ENCODE measurements at places on chromosomes 16 and 17.

DNA sequence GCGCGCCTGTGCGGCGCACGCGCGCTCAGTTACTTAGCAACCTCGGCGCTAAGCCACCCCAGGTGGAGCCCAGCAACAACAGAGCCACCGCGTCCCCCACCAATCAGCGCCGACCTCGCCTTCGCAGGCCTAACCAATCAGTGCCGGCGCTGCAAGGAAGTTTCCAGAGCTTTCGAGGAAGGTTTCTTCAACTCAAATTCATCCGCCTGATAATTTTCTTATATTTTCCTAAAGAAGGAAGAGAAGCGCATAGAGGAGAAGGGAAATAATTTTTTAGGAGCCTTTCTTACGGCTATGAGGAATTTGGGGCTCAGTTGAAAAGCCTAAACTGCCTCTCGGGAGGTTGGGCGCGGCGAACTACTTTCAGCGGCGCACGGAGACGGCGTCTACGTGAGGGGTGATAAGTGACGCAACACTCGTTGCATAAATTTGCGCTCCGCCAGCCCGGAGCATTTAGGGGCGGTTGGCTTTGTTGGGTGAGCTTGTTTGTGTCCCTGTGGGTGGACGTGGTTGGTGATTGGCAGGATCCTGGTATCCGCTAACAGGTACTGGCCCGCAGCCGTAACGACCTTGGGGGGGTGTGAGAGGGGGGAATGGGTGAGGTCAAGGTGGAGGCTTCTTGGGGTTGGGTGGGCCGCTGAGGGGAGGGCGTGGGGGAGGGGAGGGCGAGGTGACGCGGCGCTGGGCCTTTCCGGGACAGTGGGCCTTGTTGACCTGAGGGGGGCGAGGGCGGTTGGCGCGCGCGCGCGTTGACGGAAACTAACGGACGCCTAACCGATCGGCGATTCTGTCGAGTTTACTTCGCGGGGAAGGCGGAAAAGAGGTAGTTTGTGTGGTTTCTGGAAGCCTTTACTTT, at the start of gene UBB:
Gene UBB, plus strand, starts transcription at position 452 of the 856 bp plus-strand sequence. CDS start 817 bp downstream, outside the sequence.
- peak; percentile 98 for DNase-seq

DNA sequence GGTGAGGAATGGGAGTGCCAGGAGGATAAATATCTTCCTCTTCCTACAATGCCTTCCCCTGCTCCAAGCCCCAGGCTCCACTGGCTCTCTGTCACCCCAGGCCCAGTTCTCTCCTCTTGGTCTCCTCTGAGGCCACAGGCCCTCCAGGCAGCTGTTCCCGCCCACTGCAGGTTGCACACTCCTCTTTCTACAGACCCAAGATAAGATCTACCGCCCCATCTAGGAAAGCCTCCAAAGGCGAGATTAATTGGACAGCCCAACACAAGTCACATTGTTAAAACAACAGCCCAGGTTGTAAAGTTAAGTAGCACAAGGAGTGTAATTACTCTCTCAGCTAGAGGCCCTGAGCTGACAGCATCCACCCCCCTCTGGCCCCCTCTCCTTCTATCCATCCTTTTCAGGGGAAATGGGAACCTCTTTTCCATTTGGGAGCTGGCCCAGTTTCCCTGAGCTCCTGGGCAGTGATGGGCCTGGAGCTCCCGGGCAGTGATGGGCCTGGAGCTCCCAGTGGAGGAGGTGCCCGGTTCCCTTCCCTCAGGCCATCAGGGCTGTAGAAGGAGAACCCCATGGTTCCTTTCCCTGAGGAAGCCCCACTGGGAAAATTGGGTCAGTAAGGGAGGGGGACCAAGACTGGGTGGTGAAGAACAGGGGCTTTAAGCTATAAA, 7.3 kb downstream of the DLX4 start:
- no peak for DNase-seq

DNA sequence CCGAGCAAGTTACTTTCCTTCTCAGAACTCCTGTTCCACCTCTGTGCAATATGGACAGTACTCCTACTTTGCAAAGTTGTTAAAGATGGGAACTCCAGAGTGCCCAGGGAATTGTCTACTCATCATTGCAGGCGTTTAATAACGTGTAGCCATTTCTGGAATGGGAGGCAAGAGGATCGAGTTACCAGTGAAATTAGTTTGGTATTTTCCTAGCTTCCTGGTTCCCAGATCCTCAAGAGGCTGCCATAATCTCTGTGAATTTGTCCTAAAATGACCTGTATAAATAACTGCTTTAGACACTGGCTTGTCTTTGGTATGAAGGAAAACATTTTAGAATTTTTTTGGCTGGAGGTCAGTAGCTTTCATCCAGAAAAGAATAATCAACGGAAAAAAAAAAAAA, 27.7 kb downstream of the WWOX start:
- no peak for DNase-seq

DNA sequence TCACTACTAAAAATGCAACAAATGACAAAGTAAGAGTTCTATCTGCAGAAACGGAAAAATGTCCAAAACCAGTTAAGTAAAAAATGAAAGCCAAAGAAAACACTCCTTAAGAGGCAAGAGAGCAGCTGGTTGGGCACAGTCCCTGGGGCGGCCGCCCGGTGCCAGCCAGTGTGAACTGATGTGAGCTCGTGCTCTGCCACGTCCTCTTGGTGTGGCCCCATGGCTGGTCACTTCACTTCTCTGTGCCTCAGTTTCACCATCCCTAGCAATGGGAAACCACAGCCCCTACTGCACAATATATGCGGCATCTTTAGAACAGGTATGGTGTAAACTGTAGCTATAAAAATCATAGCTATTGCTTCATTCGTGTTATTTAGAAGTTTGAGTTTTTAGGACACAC, 21.2 kb downstream of the USP36 start:
- no peak for DNase-seq

- no peak for DNase-seq
Measured at GRCh38 chr17:10332515-10332914, 40.3 kb downstream of the MYH13 start.

GRCh38 chr17:76845541-76846017, 22.6 kb upstream of the MGAT5B start:
- DNase-seq = no peak

- DNase-seq = no peak
Measured at GRCh38 chr17:5429191-5429887, 9.4 kb downstream of the RPAIN start.

DNA sequence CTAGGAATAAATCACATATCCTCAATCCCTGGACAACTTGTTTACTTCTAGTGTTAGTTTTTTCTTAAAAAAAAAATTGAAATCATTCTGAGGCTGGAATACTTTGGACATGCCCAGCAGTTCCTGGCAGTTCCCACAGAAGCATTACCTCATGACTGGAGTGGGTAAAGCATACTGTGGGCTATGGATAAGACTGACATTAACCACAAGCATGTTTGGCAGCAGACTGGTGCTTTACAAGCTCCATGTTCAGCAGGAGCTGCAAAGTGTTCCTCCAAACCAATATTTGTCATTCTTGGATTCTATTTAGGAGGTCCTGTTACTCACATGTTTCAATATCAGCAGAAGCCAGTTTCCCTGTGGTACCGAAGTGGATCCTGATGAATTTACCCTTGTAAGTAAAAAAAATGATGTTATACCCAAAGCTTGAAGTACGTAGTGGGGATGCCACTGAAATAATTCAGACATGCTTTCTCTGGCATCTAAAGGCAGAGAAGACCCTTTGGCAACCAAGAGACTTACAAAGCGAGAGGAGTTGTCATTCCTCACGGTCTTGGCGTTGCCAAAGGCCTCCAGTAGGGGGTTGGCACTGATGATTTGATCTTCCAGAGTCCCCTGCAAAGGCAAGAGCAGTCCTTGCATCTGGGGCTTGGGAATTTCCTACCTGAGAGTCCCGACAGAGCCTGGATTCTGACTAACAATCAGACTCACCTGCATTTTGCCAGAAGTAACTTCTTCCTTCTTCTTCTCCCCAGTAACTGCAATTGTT, 4.9 kb downstream of the MYH1 start:
- no peak for DNase-seq

- DNase-seq = no peak
Measured at GRCh38 chr17:10380631-10381408, 8.0 kb upstream of the MYH13 start.

DNA sequence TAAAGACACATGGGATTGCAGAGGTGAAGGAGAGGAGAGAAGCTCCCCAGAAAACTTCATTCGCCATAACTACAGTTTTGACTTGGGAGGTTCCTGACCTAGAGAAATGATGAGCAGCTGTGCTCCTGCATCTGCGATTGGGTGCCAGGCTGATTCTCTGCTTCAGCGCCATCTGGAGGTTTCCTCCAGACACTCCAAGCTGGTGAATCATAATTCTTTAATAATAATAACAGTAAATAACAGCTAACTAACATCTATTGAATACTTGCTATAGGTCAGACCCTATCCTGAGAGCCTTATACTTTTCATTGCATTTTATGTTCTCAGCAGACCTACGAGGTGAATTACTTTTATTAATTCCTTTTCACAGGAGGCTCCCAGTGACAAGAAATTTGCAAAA, 575.8 kb downstream of the TOX3 start:
- DNase-seq = peak; percentile 57

GRCh38 chr17:8421571-8421970, 14.1 kb upstream of the NDEL1 start:
- DNase-seq = no peak

GRCh38 chr17:35117984-35118383, 1.7 kb downstream of the RAD51D start:
- DNase-seq = peak; percentile 50

GRCh38 chr17:63476854-63477479, at the start of gene ACE:
TSS of gene ACE (plus strand) at chr17:63477061. CDS start at chr17:63477095, 34 bp downstream.
- DNase-seq = peak; percentile 19

- DNase-seq = no peak
Measured at GRCh38 chr16:70522216-70523075, 908 bp downstream of the COG4 start.

- no peak for DNase-seq
Measured at GRCh38 chr16:80887062-80887461, 82.7 kb upstream of the CDYL2 start.

GRCh38 chr17:65552214-65552613, 9.2 kb downstream of the AXIN2 start:
- DNase-seq = no peak

- peak; percentile 51 for DNase-seq
Measured at GRCh38 chr17:73956595-73957465, 246.6 kb upstream of the RPL38 start.

GRCh38 chr16:56732832-56733231, 2.9 kb downstream of the NUP93 start:
- no peak for DNase-seq

- DNase-seq = no peak
Measured at GRCh38 chr16:19329932-19330331, 44.4 kb downstream of the CLEC19A start.

DNA sequence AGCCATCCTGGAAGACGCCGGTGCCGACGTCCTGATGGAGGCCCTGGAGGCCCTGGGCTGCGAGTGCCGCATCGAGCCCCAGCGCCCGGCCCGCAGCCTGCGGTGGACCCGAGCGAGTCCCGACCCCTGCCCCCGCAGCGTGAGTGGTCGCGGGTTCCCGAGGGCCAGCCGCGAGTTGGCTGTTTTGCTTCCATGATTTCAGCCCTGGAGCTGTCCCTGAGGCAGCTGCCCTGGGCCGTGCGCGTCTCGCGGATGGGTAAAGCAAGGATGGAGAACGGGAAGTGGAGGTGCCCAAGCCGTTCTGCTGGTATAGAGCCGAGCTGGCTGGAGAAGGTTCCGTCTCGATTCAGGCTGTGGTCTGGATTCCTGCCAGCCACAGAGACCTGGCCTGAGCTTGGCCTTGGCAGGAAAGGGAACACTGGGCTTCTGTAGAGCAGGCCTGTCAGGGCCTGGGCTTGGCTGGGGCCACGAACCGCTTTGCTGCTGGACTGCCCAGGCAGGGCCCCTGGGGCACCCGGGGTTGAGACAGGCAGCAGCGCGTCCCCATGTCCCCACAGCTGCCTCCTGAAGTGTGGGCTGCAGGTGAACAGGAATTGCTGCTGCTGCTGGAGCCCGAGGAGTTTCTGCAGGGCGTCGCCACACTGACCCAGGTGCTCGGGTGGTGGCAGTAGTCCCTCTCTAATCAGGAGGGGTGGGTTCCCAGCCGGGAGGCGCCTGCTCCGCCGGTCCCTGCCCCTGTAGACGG, 941 bp upstream of the MRPS34 start:
- peak; percentile 61 for DNase-seq

DNA sequence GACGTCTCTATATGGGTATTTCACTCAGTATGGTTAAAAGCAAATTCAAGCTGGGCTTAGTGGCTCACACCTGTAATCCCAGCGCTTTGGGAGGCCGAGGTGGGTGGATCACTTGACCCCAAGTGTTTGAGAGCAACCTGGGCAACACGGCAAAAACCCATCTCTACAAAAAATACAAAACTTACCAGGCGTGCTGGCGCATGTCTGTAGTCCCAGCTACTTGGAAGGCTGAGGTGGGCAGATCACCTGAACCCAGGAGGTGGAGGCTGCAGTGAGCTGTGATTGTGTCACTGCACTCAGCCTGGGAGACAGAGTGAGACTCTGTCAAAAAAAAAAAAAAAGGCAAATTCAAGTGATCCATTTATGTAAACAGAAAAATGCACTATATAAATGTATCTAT, 1.3 kb upstream of the TNFRSF17 start:
- DNase-seq = no peak

DNA sequence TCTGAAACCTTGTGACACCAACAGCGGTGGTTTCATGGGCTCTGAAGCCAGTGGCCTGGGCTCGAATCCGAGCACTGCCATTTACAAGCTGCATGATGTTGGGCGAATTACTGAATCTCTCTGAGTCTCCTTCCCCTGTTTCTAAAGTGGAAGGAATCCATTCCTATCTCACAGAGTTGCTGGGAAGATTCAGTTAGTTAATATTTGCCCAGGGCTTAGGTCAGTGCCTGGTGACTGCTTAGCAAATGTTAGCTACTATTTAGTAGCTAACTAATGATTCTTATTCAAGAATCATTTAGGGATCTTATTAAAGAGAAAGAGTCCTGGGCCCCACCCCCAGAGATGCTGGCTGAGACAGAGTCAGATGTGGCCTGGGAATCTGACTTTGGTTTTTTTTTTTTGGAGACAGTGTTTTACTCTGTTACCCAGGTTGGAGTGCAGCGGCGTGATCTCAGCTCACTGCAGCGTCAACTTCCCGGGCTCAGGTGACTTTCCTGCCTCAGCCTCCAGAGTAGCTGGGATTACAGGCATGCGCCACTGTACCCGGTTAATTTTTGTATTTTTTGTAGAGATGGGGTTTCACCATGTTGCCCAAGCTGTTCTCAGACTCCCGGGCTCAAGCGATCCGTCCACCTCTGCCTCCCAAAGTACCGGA, 33.6 kb upstream of the RAI1 start:
- peak; percentile 27 for DNase-seq

GRCh38 chr17:2532146-2532720, 20.5 kb upstream of the METTL16 start:
- DNase-seq = no peak

- no peak for DNase-seq
Measured at GRCh38 chr17:59620064-59620359, 317 bp downstream of the CLTC start.

GRCh38 chr16:62692685-62693084, 656.4 kb upstream of the CDH8 start:
- DNase-seq = no peak

Measured in ACHN (cell line).